ENCODE measurements at places on chromosomes 2 and 18.

DNA sequence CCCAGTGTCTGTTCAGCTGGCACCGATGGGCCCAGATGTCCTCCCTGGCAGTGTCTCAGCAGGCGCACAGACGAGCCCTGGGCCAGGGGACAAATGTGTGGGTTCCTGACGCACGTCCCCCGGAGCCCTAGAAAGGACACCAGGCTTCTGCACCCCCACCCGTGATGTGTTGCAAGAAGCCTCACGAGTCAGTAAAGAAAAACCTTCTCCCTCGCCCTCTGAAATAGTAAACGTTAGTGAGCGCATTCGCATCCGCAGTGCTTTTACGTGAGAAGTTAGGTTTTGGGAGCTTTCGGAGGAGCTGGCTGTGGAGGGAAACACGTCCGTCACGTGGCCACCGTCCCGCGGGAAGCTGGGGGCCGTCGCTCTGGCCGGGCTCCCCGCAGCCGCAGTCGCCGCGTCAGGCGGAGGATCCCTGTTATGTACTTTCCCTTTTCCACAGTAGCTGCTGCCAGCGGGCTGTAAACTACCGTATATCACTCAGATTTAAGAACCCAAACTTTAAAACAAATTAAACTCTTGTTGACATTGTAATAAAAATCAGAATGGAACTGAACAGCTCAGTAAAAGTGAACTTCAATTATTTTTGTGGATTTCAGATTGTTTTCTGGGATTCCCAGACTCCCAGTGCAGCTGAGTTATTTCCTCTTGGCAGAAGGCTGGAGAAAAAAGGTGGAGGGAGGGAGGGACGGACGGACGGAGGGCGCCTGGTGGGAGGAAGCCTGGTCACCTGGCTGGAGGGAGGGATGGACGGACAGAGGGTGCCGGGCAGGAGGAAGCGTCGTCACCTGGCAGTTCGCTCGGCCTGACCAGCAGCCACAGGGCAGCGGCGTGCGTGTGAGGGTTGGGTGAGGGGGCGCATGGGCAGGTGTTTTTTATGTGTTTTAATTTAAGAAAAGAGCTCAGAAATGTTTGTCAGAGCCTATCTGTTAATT is 112.1 kb downstream of the NFATC1 start:
- no peak for DNase-seq

- no peak for DNase-seq
Measured at GRCh38 chr2:102154946-102155702, 12.6 kb downstream of the IL1R1 start.

GRCh38 chr2:20551945-20552328 is 99.0 kb downstream of the HS1BP3 start:
- no peak for DNase-seq

DNA sequence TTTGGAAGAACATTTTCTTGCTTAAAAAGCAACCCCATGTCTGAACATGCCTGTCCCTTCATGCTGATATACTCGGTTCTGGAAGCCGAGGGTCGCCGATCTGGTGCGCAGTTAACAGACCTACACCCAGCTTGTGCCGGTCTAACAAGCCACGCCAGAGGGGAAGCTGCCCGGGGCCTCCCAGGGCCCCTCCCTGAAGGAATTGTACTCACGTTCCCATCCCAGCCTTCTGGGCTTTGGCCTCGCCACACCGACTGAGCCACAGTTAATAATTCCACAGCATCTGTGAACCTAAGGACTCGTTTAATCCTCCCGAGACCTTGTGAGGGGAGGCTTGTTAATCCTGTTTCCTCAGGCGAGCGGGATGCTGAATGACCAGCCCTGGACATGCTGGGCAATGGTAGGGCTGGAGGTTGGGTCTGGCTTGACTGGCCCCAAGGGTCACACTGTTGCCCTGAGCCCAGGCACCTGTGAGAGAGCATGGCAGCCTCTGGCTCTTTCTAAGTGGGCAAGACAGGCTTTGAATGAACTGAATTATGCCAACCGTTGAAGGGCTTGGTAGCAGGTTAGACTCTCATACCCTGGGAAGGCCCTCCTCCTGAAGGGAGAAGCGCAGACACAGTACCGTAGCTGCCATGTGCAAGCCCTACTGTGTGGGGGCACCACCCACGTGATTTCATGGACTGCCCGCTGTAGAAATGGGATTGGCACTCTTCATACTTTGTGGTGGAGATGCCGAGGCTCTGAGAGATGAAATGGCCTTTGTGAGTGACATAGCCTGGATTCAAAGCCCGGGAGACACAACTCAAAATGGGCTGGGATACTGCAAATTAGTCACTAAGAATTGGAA is 27.9 kb upstream of the ODC1 start:
- no peak for DNase-seq

GRCh38 chr18:76765649-76766048 is 56.7 kb upstream of the ZNF236 start:
- DNase-seq, result no peak

DNA sequence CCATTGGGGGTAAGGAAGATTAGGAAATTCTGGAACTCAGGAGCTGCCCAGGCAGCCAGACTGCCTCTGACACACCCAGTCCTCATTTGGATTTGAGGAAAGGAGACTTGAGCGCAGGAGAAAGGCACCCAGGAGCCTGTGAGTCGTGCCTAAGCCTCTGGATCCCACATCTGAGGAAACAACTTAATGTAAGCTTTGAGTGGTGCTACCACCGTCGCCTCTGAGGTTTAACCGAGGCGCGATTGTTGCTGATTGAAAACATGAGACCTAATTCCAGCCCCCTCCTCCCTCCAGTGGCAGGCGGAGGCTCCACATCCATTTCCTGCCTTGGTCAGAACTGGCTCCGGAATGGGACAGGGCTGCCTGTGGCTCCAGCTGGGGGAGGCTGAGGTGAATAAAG is 176.7 kb upstream of the PKDCC start:
- no peak for DNase-seq

- no peak for DNase-seq
Measured at GRCh38 chr2:27353762-27354596, 2.6 kb downstream of the GTF3C2 start.

DNA sequence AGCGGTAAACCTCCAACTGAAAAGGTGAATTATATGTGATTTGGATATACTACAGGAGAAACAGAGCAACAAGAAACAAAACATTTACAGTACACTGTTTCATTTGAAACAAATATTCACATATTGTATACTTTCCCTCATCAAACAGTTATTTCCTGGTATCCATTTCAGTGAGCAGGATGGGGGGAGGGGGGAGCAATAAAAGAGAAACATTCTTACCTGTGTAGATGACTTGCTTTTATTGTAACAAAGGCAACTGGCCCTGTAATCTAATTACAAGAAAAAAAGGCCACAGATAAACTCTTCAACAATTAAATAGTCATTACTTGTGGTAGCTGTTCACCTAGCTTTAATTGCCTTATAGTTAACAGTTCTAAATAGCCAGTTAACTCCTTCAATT is 3.9 kb upstream of the PPP1CB start:
- DNase-seq, result no peak

DNA sequence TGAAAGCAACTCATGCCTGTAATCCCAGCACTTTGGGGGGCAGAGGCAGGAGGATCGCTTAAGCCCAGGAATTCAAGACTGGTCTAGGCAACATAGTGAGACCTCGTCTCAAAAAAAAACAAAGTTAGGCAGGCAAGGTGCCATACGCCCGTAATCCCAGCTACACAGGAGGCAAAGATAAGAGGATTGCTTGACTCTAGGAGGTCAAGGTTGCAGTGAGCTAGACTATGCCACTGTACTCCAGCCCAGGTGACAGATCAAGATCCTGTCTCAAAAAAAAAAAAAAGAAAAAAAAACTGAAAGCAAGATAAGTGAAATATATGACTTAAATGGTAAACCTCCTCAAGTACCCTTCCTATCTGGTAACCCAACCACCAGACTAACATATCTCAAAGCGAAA is 59.8 kb downstream of the USP34 start:
- DNase-seq, result no peak

- DNase-seq, result no peak
Measured at GRCh38 chr2:208280933-208281332, 14.9 kb downstream of the PIKFYVE start.

GRCh38 chr2:23432531-23432930 is 47.6 kb downstream of the KLHL29 start:
- DNase-seq, result no peak

GRCh38 chr2:227462462-227462951 is 9.4 kb upstream of the AGFG1 start:
- no peak for DNase-seq
